ENCODE measurements at places on chromosomes 7 and 10.
A peak's percentile ranks its signal among the peaks of the same experiment; 100 is the strongest.

GRCh38 chr10:128068398-128069285, 57.6 kb downstream of the MKI67 start:
- no peak for DNase-seq

GRCh38 chr7:95322396-95322795, 1.9 kb downstream of the PON1 start:
- DNase-seq: peak; percentile 55

- no peak for DNase-seq
These were observed 39.0 kb downstream of the DIP2C start for GRCh38 chr10:650441-650851.

GRCh38 chr7:77316219-77316978, 99.8 kb downstream of the GSAP start:
- peak; percentile 25 for DNase-seq

DNA sequence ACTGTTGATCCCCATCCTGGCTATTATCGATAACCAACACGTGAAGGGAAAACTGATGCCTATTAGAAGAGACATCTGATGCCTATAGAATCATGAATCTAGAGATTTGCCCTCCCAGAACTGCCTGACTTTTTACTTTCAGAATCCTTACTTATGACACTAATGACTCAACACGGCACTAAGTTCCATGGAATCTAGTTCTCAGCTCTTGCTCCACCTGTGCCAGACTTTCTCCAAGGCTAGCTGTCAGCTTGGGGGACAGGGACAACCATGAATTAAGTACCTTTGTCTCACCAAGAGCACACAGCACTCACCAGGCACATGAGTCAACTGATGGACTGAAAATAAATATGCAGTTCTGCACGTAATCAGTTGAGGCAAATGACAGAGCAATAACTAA, 184.2 kb downstream of the FRMD4A start:
- peak; percentile 24 for DNase-seq

DNA sequence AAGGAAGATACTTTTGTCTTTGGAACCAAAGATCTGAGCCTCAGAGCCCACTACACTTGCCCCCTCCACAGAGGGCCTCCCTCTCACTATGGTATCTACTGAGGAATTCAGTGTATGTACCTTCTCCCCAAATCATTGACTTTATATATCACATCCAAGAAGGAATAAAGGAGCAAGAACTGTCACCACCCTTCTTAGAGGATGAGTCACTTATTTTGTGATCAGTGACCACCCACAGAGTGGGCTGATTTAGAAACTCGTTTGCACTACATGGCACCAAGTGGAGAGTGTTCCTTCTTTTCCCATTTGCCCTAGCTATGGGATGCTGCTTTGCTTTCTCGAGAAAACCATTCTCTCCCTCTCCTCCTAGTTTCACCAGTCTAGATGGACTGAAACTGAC, 5.7 kb downstream of the TMEM243 start:
- DNase-seq: peak; percentile 15

DNA sequence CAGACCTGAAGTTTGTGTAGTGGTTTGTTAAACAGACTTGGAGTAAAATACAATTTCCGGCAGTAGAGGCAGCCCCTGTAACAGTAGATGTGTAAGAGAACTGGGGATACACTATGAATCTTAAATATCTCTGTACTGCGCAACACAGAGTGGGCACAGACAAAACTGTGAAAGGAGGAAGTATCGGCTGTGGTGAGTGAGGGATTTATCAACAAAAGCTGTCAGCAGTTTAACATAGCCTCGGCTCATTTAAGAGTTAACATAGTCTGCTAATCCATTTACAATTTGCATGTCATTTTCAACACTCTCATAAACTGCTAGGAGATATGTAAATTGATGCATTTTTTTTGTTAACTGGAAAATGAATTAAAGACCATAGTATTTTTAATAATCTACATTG, 225.2 kb downstream of the ZWINT start:
- no peak for DNase-seq

DNA sequence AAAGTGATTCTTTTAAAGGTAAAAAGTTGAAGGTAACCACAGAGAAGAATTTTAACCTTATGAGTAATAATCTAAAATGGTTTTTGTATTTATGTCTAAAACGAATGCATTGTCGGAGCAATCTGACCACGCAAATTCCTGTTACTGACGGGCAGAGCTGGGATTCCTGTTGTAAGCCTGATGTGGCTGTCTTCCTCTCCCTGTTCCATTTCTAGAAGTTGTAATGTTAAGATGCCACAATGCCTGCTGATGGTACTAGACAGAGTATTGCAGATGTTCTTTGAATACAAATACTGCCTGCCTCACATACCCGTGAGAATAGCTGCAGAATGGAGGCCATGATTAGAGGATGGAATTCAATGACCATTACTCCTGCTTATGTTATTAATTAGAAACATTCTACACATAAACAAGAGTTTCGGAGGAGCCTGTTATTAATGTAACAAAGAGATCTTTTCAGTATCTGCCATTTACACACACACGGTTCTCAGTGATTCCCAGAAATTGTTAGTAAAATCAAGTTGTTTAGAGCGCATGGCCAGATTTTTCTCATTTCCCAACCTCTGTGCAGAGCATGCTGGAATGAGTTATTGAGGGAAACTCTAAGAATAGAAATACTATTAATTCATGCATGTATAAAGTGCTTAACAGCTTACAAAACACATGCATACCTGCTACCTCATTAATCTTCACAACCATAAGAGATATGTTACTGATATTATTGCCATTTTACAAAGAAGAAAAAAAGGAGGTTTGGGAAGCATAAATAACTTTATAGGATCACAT, 196.8 kb downstream of the PTN start:
- DNase-seq: peak; percentile 88

DNA sequence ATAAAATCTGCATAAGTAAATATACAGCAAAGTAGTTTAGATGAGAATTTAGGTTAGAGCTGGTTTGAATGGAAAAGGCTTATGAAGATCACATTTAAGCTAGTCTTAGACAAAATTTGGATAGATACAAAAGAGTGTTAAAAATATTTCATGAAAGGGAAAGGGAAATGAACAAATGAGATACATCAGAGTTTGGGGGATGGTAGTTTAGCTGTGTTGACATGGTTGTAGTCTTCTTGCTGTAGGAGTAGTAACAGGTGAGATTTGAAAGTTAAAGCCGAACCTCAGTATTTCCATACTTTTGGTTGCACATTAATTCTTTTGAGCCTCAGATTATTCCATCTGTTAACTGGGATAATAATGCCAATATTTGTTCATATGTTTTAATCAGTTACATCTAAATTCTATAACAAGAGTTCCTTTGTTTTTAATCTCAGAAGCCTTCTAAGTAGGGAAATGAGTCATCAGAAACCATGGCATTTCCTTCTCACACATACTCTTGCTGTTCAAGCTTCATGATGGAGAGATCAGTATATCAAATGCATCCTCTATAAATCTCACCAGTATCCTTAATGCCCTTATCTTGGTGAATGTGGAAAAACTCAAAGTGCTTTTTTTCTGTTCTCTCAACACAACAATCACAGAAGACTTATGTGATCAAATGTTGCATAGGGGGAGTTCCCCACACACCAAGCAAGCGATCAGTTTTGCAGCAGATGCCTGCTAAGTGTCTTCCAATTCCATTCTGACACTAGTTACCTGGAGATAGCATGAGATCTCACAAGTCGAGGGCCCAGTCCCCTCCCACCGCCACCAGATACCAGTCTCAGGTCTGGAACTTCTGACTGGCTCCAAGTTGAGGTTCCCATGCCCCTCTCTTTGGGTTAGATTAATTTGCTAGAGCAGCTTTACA, 84.7 kb downstream of the MAPK8 start:
- peak; percentile 46 for DNase-seq

GRCh38 chr10:125797994-125798662, 22.5 kb upstream of the MMP21 start:
- DNase-seq: no peak

- DNase-seq: no peak
These were observed 8.3 kb downstream of the ATOH7 start for GRCh38 chr10:68223535-68224165.

DNA sequence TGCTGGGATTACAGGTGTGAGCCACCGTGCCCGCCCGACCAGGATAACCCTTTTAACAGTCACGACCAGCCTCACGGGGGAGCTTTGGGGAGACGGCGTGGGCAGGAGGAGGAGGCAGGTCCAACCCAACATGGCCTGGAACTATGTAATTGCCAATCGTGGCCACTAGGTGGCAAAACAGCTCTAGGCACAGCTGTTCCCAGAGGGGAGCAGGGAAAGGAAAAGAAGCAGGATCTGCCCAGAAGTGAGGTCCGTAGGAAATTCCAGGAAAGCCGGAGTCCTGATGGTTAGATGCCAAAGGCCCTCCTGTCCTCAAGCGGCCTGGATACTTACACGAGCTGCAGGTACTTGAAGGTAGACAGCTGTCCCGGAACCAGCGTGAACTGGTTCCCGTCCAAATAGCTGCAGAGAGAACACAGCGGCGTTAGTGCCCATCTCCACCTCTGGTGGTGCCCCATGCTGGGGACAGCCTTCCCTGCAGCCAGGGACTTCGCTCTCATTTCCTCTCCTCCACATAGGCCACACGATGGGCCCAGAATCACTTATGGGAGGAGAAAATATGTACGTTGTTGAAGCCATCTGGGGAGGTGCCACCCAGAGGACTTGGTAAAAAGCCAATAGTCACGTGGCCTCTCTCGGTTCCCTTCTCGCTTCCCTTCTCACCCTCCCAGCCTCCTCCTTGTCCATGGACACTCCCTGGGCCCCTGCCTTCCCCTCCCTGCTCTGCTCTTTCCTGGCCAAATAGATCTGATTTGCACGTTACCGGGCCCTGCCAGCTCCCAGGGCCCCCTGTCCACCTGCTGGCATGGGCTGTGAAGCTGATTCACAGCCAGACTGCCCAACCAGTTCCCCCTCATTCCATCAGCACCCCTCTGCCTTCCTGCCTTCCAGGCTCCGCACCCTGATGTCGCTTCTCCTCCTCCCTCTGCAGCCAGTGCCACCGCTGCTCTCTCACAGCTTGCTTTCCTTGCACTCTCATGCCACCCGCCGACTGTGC, 148.1 kb downstream of the SLIT1 start:
- peak; percentile 69 for DNase-seq

DNA sequence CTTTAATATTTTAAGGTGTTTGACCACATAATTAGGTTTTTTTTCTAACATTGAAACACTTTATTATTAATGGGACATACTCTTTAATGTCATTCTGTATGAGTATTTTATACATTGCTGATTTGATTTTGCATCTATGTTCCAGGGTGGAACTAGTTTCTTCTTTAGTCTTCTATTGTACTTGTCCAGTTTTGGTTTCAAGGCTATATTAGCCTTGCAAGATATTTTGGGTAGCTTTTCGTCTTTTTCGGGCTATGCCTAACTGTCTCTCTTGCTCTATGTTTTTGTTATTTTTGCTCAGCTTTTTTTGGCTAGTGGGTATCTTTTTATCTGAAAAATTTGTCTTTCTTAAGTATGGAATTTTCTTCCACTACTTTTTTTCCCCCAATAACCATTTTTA, 38.7 kb upstream of the MKX start:
- DNase-seq: no peak

- peak; percentile 41 for DNase-seq
These were observed 5.9 kb downstream of the PIK3CG start for GRCh38 chr7:106870983-106871410.

GRCh38 chr7:98616381-98617050, 569 bp upstream of the NPTX2 start:
- no peak for DNase-seq

GRCh38 chr10:130686689-130687300, 550.6 kb downstream of the GLRX3 start:
- no peak for DNase-seq

DNA sequence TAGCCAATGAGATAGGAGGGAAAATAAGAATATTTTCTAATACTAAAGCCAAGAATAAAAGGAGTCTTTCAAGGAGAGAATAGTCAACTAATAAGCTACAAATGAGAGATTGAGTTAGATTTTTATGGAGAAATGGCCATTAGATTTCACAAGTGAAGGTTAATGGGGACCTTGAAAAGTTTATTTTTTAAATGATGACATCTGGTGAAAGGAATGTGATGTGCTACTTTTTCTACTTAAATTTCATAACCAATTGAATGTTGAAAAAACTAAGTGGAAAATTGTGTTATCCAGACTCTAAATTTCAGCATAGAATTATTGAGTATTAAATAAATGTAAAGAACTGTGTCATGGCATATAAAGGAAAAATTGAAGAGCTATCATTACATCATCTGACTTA, 125.7 kb downstream of the TSPAN12 start:
- DNase-seq: no peak

DNA sequence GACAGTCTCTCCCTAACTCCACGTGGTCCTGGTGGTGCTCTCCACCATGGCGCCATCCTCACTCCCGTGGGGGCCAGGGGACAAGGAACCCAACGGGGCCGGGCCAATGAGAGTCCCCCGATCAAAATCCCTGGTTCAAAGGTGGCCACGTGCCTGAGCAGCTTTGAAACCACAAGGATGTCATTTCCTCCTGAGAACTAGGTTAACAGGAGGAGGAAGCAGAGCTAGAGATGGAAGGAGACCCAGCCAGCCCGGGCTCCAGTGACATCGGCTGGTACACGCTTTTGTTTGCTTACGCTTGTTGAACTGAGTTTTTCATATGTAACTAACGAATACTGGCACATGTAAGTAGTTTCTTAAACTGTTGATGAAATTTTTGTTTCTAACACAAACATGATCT, 61.7 kb downstream of the PRPF18 start:
- DNase-seq: no peak

- DNase-seq: no peak
These were observed 422.8 kb upstream of the ZMIZ1 start for GRCh38 chr10:78645975-78646374.

DNA sequence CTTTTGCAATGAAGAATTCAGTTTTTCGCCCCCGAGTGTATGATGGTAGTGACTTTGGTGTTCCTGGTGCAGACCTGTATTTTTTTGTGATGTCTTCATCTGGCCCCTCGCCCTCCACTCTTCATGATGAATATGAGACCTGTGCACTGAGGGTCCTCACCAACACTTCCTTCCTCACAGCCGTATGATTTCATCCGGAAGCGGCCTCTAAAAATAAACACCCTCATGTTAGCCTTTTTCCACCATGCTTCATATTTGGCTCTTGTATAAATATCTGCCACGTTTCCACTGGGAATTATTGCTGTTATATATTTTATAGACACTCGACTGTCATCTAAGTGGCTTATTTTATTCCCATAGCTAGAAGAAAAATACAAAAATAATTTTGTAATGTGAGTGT, 160.4 kb downstream of the MGMT start:
- no peak for DNase-seq

DNA sequence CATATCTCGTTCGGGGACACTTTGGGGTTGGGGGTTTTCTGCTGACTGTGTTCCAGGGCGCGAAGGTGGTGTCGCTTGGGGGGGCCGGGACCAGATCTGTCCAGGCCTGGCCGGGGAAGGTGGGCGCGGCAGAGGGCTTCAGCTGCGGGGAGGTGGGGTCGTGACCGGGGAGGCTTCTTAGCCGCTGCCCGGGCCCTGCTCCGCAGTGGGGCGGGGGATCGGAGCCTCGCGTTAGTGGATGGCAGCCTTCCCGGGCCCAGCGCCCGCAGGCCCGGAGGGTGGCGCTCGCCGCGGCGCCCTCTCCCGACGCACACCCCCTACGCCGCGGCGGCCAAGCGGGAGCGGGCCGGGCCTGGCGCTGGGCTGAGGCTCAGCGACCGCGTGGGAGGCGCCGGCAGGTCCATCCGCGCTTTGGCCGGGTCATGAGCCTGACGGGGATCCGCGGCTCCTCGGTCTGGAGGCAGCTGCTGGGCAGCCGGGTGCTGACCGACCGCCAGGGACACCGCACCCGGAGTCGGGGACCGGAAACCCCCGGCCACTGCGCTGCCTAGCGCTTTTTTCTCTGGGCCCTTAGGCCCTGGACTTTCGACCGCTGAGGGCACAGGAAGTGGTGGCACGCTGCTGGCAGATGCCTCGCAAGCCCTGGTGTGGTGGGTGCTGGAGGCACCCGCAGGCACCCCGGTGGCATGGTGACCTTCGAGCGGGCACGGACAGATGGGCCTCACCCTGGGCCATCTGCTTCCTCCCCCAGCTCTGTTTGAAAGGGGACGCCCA, 1.2 kb downstream of the AGAP3 start:
- peak; percentile 55 for DNase-seq
